ENCODE measurements at places on chromosomes 3 and 15. TPM values are rescaled to one million over a fixed set of nuclear protein-coding genes. Genes with fewer than 3 reads are reported as not detected.

DNA sequence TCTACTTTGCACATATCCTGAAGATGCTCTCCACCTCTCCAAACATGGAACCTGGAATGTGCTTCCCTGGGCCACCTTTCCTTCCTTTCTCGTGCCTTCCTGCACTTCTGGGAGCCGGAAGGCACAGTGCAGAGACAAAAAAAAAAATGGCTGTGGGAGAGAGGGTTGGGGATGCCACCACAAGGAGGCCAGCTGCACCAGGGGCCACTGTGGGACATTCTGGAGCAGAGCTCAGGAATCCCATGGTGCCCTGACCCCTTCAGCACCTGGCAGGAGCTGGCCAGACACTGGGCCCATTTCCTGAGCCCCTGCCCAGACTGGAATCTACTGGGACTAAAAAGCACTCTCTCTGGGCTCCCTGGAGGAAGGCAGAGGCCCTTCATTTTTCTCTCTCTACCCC, 7.9 kb upstream of the BCL2L10 start:
- DNase-seq = no peak
- no peak overlapping the region for H3K4me3 ChIP-seq
- no peak overlapping the region for H3K27ac ChIP-seq
- peaks cover 2% of the 10 kb centered on the region for H3K27me3 ChIP-seq

DNA sequence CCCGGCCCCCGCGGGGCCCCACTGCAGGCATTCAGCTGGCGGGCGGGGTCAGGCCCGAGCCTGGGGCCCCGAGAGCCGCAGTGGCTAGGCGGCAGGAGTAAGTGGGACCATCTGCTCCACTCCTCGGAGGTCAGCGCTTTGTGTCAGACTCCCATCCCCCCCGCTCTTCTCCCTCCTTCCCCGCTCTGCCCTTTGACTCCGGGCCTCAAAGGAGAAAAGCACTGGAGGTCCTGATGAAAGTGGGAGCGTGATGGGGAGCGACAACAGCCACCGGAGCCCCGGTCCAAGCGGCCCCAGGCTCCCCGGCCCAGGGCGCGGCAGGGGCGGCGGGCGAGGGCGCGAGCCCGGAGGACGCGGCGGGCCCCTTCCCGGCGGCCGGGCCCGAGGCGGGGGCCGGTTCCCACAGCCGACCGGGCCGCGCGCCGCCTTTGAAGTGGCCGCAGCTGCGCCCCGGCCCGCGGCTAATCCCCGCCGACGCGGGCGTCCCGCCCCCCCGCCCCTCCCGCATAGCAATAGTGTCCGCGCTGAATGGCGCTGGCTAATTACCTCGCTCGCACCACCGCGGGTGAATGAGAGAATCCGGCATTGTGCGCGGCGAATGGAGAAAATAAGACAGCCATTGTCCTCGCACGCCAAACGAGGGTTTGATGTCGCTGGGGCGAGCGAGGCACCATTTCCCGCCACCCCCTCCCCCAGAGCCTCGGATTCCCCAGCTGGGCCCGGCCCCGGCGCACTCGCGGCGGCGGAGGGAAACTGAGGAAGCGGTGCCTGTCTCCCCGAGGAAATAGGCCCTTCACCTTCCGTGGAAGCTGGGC, 22.4 kb downstream of the IGDCC3 start:
- H3K4me1 ChIP-seq = peaks cover 6% of the 10 kb centered on the region
- H3K27ac ChIP-seq = no peak overlapping the region
- peaks cover 8% of the 10 kb centered on the region for H3K36me3 ChIP-seq
- no peak for DNase-seq
- H3K27me3 ChIP-seq = peaks cover 58% of the 10 kb centered on the region
- H3K4me3 ChIP-seq = no peak overlapping the region

- H3K36me3 ChIP-seq = no peaks in the 10 kb centered on the region
- H3K27ac ChIP-seq = no peak overlapping the region
- H3K4me3 ChIP-seq = no peak overlapping the region
- H3K27me3 ChIP-seq = no peaks in the 10 kb centered on the region
- no peaks in the 10 kb centered on the region for H3K4me1 ChIP-seq
These were observed 25.3 kb upstream of the TM4SF4 start for GRCh38 chr3:149449182-149449581.

GRCh38 chr3:18144571-18144970, 280.6 kb downstream of the SATB1 start:
- H3K4me1 ChIP-seq = no peaks in the 10 kb centered on the region
- no peaks in the 10 kb centered on the region for H3K27me3 ChIP-seq
- H3K36me3 ChIP-seq = no peaks in the 10 kb centered on the region
- no peak for DNase-seq

GRCh38 chr3:87197531-87197930, 29.6 kb upstream of the CHMP2B start:
- no peaks in the 10 kb centered on the region for H3K4me1 ChIP-seq
- no peak overlapping the region for H3K27ac ChIP-seq
- no peak overlapping the region for H3K4me3 ChIP-seq
- DNase-seq = no peak
- no peaks in the 10 kb centered on the region for H3K27me3 ChIP-seq

DNA sequence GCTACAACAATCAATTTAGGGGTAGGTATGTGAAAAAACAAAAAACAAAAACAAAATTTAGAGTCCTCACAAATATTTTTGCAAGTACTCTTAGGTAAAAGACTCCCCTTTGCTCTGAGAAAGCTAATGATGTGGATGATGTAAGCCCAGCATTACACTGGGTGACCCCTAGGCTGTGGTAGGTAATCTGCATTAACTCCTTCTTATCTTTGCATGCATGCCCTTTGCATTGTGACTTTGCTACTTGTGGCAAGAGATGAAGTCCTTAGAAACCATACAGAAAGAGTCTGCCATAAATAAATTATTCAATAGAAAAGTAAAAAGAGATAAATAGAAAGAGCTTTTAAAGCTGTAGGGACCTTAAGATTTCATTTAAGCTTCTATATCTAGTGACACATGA, 159.7 kb upstream of the MBNL1 start:
- no peak overlapping the region for H3K4me3 ChIP-seq
- H3K27me3 ChIP-seq = peaks cover 7% of the 10 kb centered on the region
- no peaks in the 10 kb centered on the region for H3K4me1 ChIP-seq
- no peaks in the 10 kb centered on the region for H3K36me3 ChIP-seq
- no peak overlapping the region for H3K27ac ChIP-seq

- no peaks in the 10 kb centered on the region for H3K27me3 ChIP-seq
- H3K4me1 ChIP-seq = peaks cover 12% of the 10 kb centered on the region
- peaks cover 1% of the 10 kb centered on the region for H3K36me3 ChIP-seq
- H3K27ac ChIP-seq = no peak overlapping the region
These were observed 28.7 kb downstream of the ATP6V1A start for GRCh38 chr3:113775516-113775915.

DNA sequence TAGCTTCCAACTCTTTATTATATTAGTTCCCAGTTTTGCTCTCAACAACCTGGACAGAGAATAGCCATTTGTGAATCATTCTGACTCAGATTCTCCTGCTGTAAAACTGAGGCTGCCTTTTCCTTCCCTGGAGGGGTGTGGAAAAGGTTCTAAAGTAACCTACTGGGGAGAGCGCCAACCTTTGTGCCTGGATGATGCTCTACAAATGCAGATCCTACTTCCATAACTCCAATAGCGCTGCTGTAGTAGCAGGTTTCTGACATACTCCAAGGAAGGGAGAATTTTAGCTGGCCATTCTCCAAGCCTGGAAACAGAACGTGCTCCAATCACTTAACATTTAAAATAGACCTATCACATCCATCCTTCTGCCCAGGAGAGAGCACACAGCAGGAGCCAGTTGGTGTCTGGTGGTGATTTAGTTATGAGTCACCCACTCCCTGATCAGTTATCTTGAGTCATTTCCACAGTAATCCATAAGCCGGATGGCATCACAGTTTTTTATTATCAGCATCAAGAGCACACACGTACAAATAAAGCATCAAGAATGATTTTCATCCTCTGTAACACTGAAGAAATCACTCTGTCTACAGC, 38.3 kb downstream of the MYH15 start:
- H3K27ac ChIP-seq = no peak overlapping the region
- H3K4me3 ChIP-seq = no peak overlapping the region
- no peaks in the 10 kb centered on the region for H3K36me3 ChIP-seq

GRCh38 chr3:38149708-38150107, 11.2 kb downstream of the MYD88 start:
- peaks cover 13% of the 10 kb centered on the region for H3K36me3 ChIP-seq
- no peak overlapping the region for H3K27ac ChIP-seq
- peaks cover 39% of the 10 kb centered on the region for H3K4me1 ChIP-seq
- no peaks in the 10 kb centered on the region for H3K27me3 ChIP-seq

DNA sequence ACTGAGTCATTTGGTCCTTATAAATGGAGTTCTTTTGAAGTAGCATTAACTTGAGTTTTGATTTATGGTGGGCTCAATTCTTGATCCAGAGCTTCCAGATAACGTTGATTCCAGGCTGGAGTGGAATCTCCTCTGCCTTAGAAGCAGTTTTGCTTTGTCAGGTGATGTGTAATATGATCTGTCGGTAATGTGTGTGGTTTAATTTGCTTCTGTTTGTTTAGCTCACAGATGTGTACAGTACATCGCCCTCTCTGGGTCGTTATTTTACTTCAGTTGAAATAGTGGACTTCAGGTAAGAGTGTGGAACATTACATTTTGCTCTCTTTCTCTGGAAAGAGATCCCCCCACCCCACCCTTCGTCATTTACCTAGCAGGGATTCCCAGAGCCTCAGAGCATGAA, 23.1 kb downstream of the C3orf52 start:
- peaks cover 15% of the 10 kb centered on the region for H3K36me3 ChIP-seq
- peaks cover 11% of the 10 kb centered on the region for H3K4me1 ChIP-seq
- no peak overlapping the region for H3K4me3 ChIP-seq

DNA sequence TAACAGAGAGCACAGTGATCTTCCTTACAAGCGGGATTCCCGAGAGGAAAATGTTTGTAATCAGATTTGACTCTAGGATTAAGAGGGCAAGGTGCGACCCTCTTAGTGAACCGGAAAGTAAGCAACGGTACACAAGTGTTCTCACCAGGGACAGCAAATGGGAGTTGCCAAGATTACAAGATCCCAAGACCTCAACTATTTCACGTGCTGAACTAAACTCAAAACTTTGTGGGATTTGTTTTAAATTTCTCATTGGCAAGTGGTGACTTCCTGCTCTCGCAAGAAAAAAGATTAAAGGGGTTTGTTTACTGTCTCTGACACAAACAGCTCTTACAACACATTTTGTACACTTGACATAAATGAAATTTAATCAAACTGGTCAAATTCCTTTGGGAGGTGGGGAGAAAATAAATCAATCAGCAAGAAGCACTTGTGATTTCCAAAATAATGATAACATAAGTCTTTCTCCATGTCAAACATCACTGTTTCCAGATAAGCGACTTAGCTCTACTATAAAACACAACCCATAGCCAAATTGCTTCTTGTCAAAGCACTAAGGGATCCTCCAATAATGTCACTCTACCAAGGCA, 2.2 kb upstream of the PGPEP1L start:
- no peak for DNase-seq
- H3K4me3 ChIP-seq = no peak overlapping the region
- H3K27me3 ChIP-seq = peaks cover 7% of the 10 kb centered on the region
- H3K27ac ChIP-seq = no peak overlapping the region
- no peaks in the 10 kb centered on the region for H3K4me1 ChIP-seq
- H3K36me3 ChIP-seq = no peaks in the 10 kb centered on the region

DNA sequence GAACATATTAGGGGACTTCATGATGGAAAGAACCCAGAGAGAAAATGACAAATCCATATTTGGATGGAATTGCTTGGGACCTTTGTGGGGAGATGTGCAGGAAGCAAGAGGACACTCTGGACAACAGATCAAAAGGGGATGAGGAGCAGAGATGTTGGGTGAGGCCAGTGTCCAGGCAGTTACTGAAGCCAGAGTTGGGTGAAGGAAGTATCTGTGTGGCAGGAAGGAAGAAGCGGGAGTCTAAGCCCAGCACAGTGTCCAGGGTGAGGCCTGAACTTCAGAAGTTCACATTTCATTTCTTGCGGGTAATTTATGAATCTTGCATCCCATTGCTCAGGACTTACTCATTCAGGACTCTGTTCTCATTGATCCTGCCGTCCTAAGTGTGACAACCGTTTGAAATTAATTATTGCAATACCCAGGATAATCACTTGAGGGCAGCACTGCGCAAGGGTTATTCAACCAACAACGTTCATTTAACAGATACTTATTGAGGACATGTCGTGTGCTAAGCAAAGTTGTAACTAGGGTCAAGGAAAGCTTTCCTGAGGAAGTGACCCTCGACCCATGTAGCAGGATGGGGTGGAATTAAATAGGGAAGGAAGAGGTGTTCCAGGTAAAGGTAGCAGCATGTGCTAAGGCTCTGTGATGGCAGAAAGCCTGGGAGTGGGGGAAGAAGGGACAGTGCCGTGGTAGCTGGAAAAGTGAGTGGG, 61.3 kb upstream of the CMTM8 start:
- H3K4me3 ChIP-seq = no peak overlapping the region
- no peak overlapping the region for H3K27ac ChIP-seq
- H3K4me1 ChIP-seq = peaks cover 14% of the 10 kb centered on the region
- peak; percentile 84 for DNase-seq
- H3K36me3 ChIP-seq = peaks cover 5% of the 10 kb centered on the region
- peaks cover 3% of the 10 kb centered on the region for H3K27me3 ChIP-seq

DNA sequence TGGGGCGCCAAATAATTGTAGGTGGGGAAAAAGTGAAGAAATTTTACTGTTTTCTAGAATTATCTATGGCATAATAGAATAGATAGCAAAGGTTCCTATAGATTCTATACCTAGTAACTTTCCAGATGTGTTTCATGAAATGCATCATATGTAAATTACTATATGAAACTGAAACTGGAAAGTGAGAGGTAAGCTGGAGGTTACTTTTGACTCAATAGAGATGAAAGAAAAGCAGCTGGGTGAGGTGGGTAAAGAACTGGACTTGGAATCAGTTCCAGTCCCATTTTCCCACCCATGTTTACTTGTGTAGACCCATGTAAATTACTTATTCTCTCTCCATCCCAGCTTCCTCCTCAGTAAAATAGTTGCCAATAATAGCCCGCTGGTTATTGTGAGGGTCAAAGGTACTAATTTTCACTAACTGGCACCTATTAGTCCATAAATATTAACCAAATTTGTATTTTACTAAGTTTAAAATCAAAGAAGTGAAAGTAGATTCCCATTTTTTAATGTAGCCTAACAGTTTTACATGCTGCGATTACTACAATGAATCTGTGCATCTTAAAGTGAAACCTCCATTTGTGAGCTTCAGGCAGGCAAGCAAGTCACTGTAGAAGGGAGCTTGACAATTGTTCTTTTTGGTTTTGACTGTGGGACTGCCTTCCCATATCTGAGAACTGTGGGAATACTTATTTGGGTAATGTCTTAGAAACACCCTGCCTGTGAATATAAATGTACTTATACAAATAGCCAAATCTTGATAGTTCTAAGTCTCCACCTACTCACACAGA, 312.1 kb downstream of the SLC9A9 start:
- no peak overlapping the region for H3K4me3 ChIP-seq
- H3K36me3 ChIP-seq = no peaks in the 10 kb centered on the region
- peaks cover 12% of the 10 kb centered on the region for H3K4me1 ChIP-seq
- no peak overlapping the region for H3K27ac ChIP-seq
- no peak for DNase-seq
- H3K27me3 ChIP-seq = no peaks in the 10 kb centered on the region

AADACL2 gene
- total RNA-seq = not detected

GOLGA8M gene
- total RNA-seq = 1.8 TPM

ADAMTS7 gene
- 0.10 TPM for total RNA-seq

P2RY12 gene
- total RNA-seq = not detected

BHLHE40 gene
- total RNA-seq = 112 TPM

TRPC1 gene
- 1.6 TPM for total RNA-seq

C3orf85 gene
- total RNA-seq = not detected

DIS3L gene
- total RNA-seq = 31.2 TPM

ENTPD3 gene
- not detected for total RNA-seq

DGKG gene
- 0.04 TPM for total RNA-seq

GUCA1C gene
- not detected for total RNA-seq
